Kidney (tissue), 22 donors: ENCODE measurements at places on chromosomes 5 and 9.

- no peak for DNase-seq
- no peaks in the 10 kb centered on the region for H3K4me1 ChIP-seq
- H3K27me3 ChIP-seq: no peaks in the 10 kb centered on the region
- H3K36me3 ChIP-seq: no peaks in the 10 kb centered on the region
- no peak overlapping the region for H3K27ac ChIP-seq
Observed at GRCh38 chr9:74358959-74359358, 138.2 kb upstream of the RORB start.

GRCh38 chr9:73260506-73260905, 108.8 kb downstream of the ANXA1 start:
- H3K27ac ChIP-seq: no peak overlapping the region
- no peaks in the 10 kb centered on the region for H3K4me1 ChIP-seq
- no peaks in the 10 kb centered on the region for H3K27me3 ChIP-seq
- no peaks in the 10 kb centered on the region for H3K36me3 ChIP-seq
- no peak for DNase-seq
- no peak overlapping the region for H3K4me3 ChIP-seq

GRCh38 chr9:38292480-38292879, 100.0 kb upstream of the ALDH1B1 start:
- H3K4me1 ChIP-seq: no peaks in the 10 kb centered on the region
- no peaks in the 10 kb centered on the region for H3K27me3 ChIP-seq
- H3K27ac ChIP-seq: no peak overlapping the region

- no peak overlapping the region for H3K4me3 ChIP-seq
- H3K27me3 ChIP-seq: no peaks in the 10 kb centered on the region
- no peak for DNase-seq
Observed at GRCh38 chr5:119112151-119112550, 41.3 kb downstream of the DMXL1 start.

DNA sequence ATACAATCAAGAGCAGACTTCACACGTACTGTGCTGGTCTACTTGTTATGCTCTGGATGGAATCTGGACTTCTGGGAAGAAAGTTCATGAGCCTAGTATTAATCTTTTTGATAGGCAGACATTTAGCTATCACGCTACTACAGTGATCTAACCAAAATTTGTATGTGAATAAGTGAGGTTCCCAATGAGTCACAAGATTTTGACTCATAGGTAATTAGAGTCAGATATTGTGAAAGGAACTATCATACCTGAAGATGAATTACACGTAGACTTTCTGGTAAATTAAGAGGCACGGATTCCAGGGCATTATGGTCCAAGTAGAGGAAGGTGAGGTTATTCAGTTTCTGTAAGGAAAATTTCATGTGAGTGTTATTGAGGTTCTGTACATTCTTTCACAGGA, 18.4 kb downstream of the OGN start:
- H3K4me1 ChIP-seq: no peaks in the 10 kb centered on the region
- H3K27me3 ChIP-seq: no peaks in the 10 kb centered on the region
- no peak overlapping the region for H3K4me3 ChIP-seq
- H3K36me3 ChIP-seq: no peaks in the 10 kb centered on the region
- no peak for DNase-seq

DNA sequence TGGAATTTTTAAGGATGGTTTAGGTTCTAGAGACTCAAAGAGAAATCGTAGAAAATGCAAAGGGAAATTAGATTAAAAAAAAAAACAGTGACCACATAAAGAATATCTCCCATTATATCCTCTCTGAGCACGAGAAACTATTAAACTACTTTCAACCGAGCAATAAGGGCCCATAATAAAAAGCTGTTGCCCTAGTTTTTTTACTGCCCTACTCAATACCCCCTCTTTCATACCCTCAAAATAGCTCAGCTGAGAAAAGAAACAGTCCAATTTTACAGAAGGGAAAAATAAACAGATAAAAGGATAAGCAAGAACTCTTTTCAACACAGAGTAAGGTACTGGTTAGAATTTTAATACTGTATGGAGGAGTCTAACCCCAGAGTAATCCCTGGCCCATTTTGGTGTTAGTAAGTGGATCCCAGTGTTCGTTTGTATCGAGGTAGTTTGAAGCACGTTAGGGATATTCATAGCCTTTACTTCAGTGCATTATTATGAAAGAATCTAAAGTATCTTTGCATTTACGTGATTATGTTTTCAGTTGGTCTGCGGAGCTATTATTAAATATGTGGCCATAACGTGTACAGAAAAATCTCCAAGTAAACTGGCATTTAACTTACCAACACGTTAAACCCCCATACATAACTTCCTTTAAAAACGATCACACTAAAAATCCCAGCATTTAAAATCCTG, 980 bp upstream of the RHOBTB3 start:
- peak overlapping the region; percentile 76 for H3K4me3 ChIP-seq
- H3K27me3 ChIP-seq: no peaks in the 10 kb centered on the region
- H3K4me1 ChIP-seq: peaks cover 5% of the 10 kb centered on the region
- peak overlapping the region; percentile 87 for H3K27ac ChIP-seq
- H3K36me3 ChIP-seq: no peaks in the 10 kb centered on the region
